ENCODE measurements at places on chromosomes 6 and 20. TPM values are rescaled to one million over a fixed set of nuclear protein-coding genes. Genes with fewer than 3 reads are reported as not detected.

Gene GABRR1
- total RNA-seq: 0.48 TPM

Gene CFAP206
- total RNA-seq: not detected

Gene NEURL2
- total RNA-seq: 4.2 TPM

Gene CLVS2
- total RNA-seq: 0.48 TPM

Gene SEL1L2
- not detected for total RNA-seq

Gene TMEM74B
- total RNA-seq: 9.6 TPM

Gene B3GALT4
- 18.0 TPM for total RNA-seq

Gene ELOVL2
- 0.17 TPM for total RNA-seq

Gene GJA10
- total RNA-seq: not detected

Gene BTN2A1
- total RNA-seq: 9.1 TPM

GRCh38 chr20:60060593-60060992, 102.4 kb downstream of the CDH26 start:
- H3K27ac ChIP-seq: no peak overlapping the region
- no peak overlapping the region for H3K4me3 ChIP-seq
- H3K27me3 ChIP-seq: no peaks in the 10 kb centered on the region
- no peaks in the 10 kb centered on the region for H3K36me3 ChIP-seq
- DNase-seq: no peak
- peaks cover 55% of the 10 kb centered on the region for H3K4me1 ChIP-seq

DNA sequence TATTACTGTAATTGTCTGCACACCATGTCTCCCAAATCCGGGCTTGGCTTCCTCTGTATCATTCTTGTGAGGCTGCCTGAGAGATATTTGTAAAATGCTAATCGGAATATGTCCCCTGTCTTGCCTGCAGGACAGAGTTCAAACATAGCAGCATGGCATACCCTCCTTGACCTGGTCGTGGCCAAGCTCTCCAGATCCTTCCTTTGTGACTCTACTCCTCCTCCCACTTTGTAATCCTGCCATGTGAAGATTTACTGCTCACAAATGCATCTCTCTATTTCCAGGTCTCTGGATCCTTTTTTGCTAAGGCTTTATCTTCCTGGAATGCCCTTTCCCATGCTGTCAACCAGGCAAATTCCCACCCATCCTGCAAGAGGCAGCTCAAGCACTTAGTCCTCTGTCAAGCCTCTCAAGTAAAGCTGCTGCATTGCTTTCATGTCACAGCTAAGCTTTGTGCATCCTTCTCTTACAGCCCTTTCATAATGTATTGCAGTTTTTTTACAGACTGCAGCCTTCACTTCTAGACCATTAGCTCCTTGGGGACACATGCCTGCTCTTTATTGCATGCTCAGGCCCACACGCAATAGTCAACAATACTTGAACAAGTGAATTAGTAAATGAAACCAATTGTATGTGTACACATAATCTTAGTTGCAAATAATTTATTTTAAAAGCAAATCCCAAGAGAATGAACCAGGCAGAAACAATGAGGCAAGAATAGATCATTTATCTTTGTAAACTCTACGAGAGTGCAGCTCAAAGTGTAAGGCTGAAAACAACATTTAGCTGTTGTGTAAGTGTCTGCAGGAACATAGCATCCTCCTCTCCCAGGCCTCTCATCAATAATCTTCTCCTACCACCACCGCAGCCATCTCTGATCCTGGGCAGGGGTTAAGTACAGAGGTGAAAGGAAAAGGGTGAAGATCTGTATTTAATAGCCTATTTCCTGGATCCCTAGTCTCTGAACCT, 45.8 kb downstream of the HIVEP2 start:
- peaks cover 7% of the 10 kb centered on the region for H3K4me1 ChIP-seq
- H3K4me3 ChIP-seq: no peak overlapping the region
- H3K27me3 ChIP-seq: no peaks in the 10 kb centered on the region
- no peaks in the 10 kb centered on the region for H3K36me3 ChIP-seq
- no peak for DNase-seq
- no peak overlapping the region for H3K27ac ChIP-seq

DNA sequence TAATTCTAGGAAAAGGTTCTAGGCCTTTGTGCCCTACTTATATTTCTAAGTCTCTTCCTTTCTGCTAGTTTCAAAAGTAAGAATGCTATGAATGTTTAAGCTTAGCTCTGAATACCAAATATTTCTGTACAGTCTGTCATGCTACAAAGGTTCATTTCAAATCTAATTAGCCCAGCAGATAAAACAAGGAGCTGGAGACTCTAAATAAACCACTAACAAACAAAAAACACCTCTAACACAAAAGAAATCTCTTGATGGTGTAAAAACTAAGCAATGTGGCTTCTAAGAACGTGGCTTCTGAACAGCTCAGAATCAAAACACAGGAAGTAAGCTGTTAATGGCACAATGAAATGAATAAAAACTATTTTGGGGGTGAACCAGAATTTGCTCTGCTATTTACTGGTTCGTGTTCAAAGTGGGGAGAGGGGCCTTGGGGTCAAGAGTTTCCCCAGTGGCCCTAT, 198.3 kb downstream of the BCAS1 start:
- no peak for DNase-seq
- no peaks in the 10 kb centered on the region for H3K27me3 ChIP-seq
- peak overlapping the region; percentile 11 for H3K27ac ChIP-seq
- H3K4me1 ChIP-seq: peaks cover 35% of the 10 kb centered on the region
- no peaks in the 10 kb centered on the region for H3K36me3 ChIP-seq

DNA sequence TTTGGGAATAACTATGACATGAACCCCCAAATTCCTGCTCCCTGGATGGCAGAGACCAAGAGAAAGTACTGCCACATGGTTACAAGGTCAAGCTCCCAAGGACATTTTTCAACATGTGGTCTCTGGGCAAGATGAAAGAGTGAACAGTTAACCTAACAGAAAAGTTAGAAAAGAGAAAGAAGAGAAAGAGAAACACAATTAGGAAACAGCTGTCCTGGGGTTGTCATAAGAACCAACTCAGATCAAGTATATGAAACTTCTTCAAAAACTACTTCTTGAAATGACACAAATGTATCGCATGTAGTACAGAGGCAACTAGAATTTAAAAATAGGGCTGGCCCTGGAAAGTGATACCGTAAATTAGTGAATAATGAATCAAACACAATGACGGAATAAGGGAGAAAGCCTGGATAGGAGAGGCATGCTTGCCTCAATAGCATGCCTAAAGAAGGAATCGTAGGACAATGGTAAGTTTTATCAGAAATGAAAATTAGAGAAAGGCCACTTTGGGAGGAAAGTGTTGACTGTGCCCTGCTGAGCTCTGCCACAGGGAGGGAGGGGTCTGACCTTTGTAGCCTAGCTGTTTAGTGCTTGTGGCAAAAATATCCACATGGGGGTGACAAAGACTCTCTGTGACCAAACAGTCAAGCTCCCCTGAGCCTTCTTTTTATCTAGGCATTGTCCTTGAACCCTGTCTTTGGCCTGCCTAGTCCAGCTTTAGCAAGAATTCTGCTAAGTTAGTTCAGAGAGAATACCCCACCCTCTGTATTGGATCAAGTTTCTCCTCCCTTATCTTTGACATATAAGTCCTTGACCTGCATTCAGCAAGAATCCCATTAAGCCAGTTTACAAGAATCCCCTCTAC, 4.3 kb upstream of the DCBLD1 start:
- DNase-seq: no peak
- H3K27ac ChIP-seq: no peak overlapping the region
- H3K36me3 ChIP-seq: no peaks in the 10 kb centered on the region
- no peak overlapping the region for H3K4me3 ChIP-seq
- H3K4me1 ChIP-seq: peaks cover 8% of the 10 kb centered on the region

- H3K4me3 ChIP-seq: no peak overlapping the region
- no peak for DNase-seq
- H3K36me3 ChIP-seq: no peaks in the 10 kb centered on the region
- no peaks in the 10 kb centered on the region for H3K27me3 ChIP-seq
Observed at GRCh38 chr6:139640921-139641320, 266.5 kb upstream of the CITED2 start.

DNA sequence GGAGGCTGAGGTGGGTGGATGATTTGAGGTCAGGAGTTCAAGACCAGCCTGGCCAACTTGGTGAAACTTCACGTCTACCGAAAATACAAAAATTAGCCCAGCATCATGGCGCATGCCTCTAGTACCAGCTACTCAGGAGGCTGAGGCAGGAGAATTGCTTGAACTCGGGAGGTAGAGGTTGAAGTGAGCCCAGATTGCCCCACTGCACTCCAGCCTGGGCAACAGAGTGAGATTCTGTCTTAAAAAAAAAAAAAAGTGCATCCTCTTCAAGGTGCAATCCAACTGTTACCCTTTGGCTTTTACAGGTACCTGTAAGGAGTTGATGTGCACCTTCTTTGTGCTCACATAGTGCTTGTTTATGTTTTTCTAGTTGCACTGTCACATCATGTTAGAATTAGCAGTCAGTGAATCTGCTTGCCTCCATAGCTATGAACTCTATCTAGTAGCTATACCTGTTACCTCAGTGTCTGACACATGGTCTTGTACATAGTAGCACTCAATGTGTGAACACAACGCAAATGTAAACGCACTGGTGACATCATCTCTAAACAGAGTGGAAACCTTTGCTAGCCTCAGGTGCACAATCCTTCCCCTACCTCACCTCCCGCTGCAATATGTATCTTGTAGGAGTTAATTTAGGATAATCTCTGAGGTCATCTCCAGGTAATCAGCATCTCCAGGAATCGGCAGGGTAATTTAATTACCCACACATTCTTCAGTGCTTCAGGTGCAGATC, 9.7 kb downstream of the MSH5 start:
- H3K4me1 ChIP-seq: no peaks in the 10 kb centered on the region
- no peak overlapping the region for H3K4me3 ChIP-seq
- H3K36me3 ChIP-seq: peaks cover 9% of the 10 kb centered on the region
- H3K27ac ChIP-seq: no peak overlapping the region

- no peak for DNase-seq
- no peak overlapping the region for H3K4me3 ChIP-seq
- no peaks in the 10 kb centered on the region for H3K27me3 ChIP-seq
- H3K27ac ChIP-seq: no peak overlapping the region
- no peaks in the 10 kb centered on the region for H3K4me1 ChIP-seq
Observed at GRCh38 chr6:54193560-54193959, 82.3 kb downstream of the MLIP start.

DNA sequence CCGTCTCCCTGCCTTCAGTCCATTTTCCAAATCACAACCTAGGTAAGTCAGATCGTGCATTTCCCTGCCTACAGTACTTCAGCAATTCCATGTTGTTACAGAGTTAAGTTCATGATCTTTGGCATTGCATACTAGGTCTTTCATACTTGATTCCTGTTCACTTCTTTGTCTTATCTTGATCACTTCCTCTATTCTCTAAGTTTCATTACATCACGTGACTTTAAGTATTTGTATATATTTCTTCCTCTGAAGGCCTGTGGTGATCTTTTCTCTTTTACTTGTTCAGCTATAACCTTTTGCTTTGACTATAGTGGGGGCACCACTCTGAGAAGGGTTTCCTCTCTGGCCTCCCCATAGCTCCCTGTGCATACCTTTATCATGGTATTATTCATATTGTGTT, 100.2 kb downstream of the TRMT11 start:
- no peaks in the 10 kb centered on the region for H3K4me1 ChIP-seq
- no peaks in the 10 kb centered on the region for H3K36me3 ChIP-seq
- no peaks in the 10 kb centered on the region for H3K27me3 ChIP-seq
- H3K4me3 ChIP-seq: no peak overlapping the region
- DNase-seq: no peak
- H3K27ac ChIP-seq: no peak overlapping the region

- no peaks in the 10 kb centered on the region for H3K27me3 ChIP-seq
- H3K27ac ChIP-seq: no peak overlapping the region
- H3K4me1 ChIP-seq: peaks cover 28% of the 10 kb centered on the region
- H3K4me3 ChIP-seq: no peak overlapping the region
- no peaks in the 10 kb centered on the region for H3K36me3 ChIP-seq
Observed at GRCh38 chr20:10562899-10563298, 110.9 kb downstream of the JAG1 start.

GRCh38 chr6:67567842-67568241, 1067.2 kb upstream of the ADGRB3 start:
- no peaks in the 10 kb centered on the region for H3K36me3 ChIP-seq
- no peak for DNase-seq
- H3K4me3 ChIP-seq: no peak overlapping the region
- H3K4me1 ChIP-seq: no peaks in the 10 kb centered on the region

- H3K36me3 ChIP-seq: peaks cover 33% of the 10 kb centered on the region
- no peak overlapping the region for H3K4me3 ChIP-seq
- H3K4me1 ChIP-seq: no peaks in the 10 kb centered on the region
- H3K27me3 ChIP-seq: no peaks in the 10 kb centered on the region
Observed at GRCh38 chr6:100514660-100515059, 49.9 kb upstream of the SIM1 start.

DNA sequence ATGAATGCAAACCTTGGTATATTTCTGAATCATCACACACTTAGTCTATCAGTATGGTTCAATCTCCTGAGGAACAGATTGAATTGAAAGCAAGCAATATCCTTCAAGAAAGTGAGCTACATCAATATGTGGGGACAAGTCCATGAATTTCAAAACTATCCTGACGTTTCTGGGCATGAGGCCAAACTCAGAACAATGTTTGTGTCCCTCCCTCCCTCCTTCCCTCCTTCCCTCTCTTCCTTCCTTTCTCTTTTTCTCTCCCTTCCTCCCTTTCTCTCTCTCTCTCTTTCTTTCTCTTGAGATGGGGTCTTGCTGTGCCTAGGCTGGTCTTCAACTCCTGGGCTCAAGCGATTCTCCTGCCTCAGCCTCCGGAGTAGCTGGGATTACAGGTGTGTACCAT, 27.9 kb upstream of the SYNCRIP start:
- H3K27ac ChIP-seq: no peak overlapping the region
- peaks cover 31% of the 10 kb centered on the region for H3K4me1 ChIP-seq
- no peak overlapping the region for H3K4me3 ChIP-seq
- no peaks in the 10 kb centered on the region for H3K27me3 ChIP-seq

- no peak for DNase-seq
- H3K27ac ChIP-seq: no peak overlapping the region
- H3K4me1 ChIP-seq: no peaks in the 10 kb centered on the region
- no peak overlapping the region for H3K4me3 ChIP-seq
- H3K27me3 ChIP-seq: no peaks in the 10 kb centered on the region
Observed at GRCh38 chr20:20677186-20677585, 35.3 kb downstream of the RALGAPA2 start.

GRCh38 chr20:60009318-60009717, 51.1 kb downstream of the CDH26 start:
- H3K36me3 ChIP-seq: no peaks in the 10 kb centered on the region
- H3K4me3 ChIP-seq: no peak overlapping the region
- H3K27me3 ChIP-seq: no peaks in the 10 kb centered on the region
- H3K27ac ChIP-seq: no peak overlapping the region

- H3K36me3 ChIP-seq: no peaks in the 10 kb centered on the region
- DNase-seq: no peak
Observed at GRCh38 chr6:142839686-142840040, 105.3 kb downstream of the HIVEP2 start.

- H3K4me1 ChIP-seq: peaks cover 5% of the 10 kb centered on the region
- no peaks in the 10 kb centered on the region for H3K27me3 ChIP-seq
- no peaks in the 10 kb centered on the region for H3K36me3 ChIP-seq
- H3K4me3 ChIP-seq: no peak overlapping the region
Observed at GRCh38 chr6:9610620-9611415, 804.1 kb downstream of the TFAP2A start.

GRCh38 chr20:59001449-59002171, 5.4 kb downstream of the CTSZ start:
- H3K27ac ChIP-seq: no peak overlapping the region

DNA sequence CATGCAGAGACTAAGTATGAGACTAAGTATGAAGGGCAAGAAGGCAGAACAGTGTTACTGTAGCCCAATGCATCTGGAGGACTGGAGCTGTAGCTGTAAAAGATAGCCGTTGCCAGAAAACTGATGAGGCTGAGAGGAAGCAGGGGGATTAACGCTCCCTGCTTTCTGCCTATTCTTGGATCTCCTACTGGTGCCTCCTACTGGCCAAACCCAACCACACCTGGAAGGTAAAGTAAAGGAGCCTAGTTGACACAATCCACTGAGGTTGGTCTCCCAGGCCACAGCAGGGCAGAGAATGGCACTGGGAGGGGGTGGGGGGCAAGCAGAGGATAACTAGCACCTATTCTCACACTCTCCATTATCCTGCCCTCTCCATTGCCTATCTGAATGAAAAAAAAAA, 105.0 kb upstream of the MRPS10 start:
- H3K36me3 ChIP-seq: no peaks in the 10 kb centered on the region
- H3K27ac ChIP-seq: no peak overlapping the region
- no peak overlapping the region for H3K4me3 ChIP-seq

All from suprapubic skin (tissue), 4 donors.